ENCODE measurements at places on chromosomes 6 and 20.

DNA sequence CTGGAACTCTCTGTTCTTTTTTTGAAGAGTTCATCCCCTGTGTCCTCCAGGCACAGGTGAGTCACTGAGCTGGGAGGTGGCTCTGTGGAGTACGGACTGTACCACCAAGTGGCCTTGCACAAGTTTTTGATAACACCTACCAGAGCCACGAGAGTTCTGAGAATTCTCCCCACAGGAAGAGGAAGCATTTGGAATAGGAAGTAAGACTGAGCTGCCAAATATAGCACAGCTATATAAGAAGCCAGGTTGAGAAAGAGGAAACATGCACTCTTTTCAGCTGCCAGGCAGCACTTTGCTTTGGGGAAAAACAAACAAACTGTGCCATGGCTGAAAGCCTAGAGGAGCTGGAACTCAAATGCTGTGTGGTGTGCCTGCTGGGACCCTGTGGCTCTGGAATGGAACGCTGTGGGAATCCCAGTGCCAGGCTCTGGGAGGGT lies 70.8 kb upstream of the RIPOR2 start:
- DNase-seq = peak; percentile 50

DNA sequence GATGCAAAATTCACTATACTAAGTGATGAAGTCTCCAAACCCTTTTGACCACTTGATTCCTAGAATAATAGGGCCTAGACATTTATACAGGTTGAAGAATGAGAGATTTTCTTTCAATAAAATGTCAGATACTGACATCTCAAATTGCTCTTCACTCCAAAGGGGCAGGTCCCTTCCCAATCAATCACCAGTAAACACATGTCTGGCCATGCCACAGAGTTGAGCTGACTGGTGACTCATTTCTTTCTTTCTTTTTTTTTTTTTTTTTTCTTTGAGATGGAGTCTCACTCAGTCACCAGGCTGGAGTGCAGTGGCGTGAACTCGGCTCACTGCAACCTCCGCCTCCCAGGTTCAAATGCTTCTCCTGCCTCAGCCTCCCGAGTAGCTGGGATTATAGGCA lies 388.6 kb upstream of the BTBD3 start:
- DNase-seq = peak; percentile 42

- no peak for DNase-seq
Measured at GRCh38 chr6:165820934-165821333, 157.9 kb upstream of the PDE10A start.

DNA sequence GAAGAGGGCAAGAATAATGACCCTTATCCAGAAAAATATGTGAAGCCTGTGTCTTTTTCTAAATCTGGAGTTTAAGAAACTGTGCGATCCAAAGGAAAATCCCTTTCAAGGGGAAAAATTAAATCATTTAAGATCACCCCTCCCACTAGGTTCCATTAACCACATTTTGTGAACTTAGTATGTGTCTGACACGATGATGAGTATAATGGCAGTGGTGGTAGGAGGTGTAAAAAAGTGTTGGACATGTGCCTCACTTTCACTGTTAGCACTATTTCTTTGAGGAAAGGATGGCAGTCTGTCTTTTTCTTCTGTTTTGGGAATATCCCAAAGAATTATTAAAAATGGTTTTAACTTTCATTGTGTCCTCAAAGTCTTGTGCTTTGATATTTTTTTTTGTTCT lies 392.3 kb upstream of the CITED2 start:
- no peak for DNase-seq

DNA sequence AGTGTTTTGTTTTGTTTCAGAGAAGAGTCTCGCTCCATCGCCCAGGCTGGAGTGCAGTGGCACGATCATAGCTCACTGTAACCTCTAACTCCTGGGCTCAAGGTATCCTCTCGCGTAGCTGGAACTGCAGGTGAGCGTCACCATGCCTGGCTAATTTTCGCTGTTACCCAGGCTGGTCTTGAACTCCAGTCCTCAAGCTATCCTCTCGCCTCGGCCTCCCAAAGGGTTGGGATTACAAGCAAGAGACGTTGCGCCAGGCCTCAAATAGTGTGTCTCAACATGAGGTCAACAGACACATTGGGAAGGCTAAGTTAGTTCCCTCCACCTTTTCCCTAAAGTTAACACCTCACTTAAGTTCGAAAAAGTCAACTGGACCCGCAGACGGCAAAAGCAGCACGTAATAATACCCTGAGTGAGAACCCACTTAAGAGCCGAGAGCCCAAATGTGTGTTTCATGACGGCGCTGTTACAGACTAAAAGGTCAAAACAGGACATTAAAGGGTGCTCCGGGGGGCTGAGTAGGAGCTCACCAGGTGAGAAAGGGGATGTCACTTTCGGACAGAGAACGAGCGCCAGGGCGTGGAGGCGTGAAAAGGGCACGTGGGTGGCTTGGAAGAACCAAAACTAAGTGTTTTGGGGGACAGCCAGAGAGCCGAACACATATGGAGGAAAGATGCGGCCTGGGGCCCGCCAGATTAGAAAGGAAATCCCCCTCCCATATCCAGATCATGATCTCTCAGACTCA lies 499 bp downstream of the TTI1 start:
- DNase-seq = peak; percentile 5

Data from kidney tubule cell (primary cell).